ENCODE measurements at places on chromosomes 1 and 21. TPM values are rescaled to one million over a fixed set of nuclear protein-coding genes. Genes with fewer than 3 reads are reported as not detected.

DNA sequence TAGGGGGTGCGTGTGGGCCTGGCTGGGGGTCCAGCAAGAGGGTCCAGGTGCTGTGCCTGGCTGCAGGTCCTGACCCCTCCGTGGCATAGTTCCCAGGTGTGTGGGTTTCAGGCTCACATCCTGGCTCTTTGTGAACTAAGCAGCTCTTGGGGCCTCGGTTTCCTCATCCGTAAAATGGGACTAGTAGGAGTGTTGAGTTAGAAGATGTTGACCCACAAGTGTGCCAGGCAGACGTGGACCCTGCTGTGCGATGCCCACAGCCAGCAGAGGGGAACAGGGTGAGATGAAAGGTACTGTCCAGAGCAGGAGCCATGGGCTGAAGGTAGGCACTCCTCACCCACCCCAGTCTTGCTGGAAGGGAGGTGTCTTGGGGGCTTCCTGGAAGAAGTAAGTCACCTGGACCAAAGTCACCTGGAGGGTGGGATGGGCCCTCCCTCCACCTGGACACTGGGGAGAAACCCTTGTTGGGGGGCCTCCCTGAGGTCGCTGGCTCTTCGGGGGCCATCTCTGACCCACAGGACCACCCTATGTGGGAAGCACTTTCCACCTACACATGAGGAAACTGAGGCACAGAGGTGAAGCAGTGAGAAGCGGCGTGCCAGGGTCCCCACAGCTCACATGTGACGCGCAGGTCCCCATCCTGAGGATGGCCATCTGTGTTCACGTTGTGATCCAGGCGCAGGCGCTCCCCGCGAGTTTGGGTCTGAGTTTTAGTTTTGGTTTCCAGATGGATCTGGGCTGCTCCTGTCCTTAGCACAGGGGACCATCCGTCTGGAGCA lies 1.4 kb downstream of the ARHGEF16 start:
- H3K4me3 ChIP-seq, result peak overlapping the region; percentile 54
- no peaks in the 10 kb centered on the region for H3K36me3 ChIP-seq
- H3K4me1 ChIP-seq, result peaks cover 20% of the 10 kb centered on the region
- DNase-seq, result no peak
- H3K27ac ChIP-seq, result peak overlapping the region; percentile 78

GRCh38 chr1:156420205-156421061 lies 51.4 kb downstream of the RHBG start:
- DNase-seq, result peak; percentile 80
- peaks cover 52% of the 10 kb centered on the region for H3K27me3 ChIP-seq
- H3K4me3 ChIP-seq, result peak overlapping the region; percentile 42
- H3K27ac ChIP-seq, result no peak overlapping the region
- H3K4me1 ChIP-seq, result peaks cover 19% of the 10 kb centered on the region
- no peaks in the 10 kb centered on the region for H3K36me3 ChIP-seq

NCMAP gene
- 0.21 TPM for total RNA-seq

- no peaks in the 10 kb centered on the region for H3K4me1 ChIP-seq
- peaks cover 8% of the 10 kb centered on the region for H3K36me3 ChIP-seq
- H3K4me3 ChIP-seq, result no peak overlapping the region
- no peaks in the 10 kb centered on the region for H3K27me3 ChIP-seq
- DNase-seq, result no peak
- H3K27ac ChIP-seq, result no peak overlapping the region
These were observed 57.1 kb upstream of the ADAM30 start for GRCh38 chr1:119953266-119953998.

DNA sequence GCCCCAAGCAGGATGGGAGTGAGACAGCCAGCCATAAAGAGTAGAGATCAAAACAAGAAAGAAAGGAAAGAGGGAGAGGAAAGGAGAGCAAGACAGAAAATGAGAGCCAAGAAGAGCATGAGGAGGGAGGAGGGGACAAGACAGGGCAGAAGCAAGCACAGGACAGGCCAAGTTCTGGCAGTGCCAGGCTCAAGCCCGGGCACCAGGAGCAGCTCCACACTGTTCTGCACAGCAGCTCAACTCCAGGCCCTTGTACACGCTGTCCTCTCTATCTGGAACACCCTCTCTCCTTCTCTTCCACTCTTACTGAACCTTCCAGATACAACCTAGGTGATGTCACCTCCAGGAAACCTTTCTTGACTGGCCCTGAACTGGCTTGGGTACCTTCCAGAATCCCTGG lies 11.7 kb downstream of the IFFO2 start:
- no peaks in the 10 kb centered on the region for H3K36me3 ChIP-seq
- no peaks in the 10 kb centered on the region for H3K27me3 ChIP-seq
- no peak overlapping the region for H3K4me3 ChIP-seq

GRCh38 chr1:246591047-246591446 lies 24.8 kb downstream of the CNST start:
- DNase-seq, result no peak
- no peaks in the 10 kb centered on the region for H3K27me3 ChIP-seq
- H3K27ac ChIP-seq, result no peak overlapping the region
- no peaks in the 10 kb centered on the region for H3K36me3 ChIP-seq

DNA sequence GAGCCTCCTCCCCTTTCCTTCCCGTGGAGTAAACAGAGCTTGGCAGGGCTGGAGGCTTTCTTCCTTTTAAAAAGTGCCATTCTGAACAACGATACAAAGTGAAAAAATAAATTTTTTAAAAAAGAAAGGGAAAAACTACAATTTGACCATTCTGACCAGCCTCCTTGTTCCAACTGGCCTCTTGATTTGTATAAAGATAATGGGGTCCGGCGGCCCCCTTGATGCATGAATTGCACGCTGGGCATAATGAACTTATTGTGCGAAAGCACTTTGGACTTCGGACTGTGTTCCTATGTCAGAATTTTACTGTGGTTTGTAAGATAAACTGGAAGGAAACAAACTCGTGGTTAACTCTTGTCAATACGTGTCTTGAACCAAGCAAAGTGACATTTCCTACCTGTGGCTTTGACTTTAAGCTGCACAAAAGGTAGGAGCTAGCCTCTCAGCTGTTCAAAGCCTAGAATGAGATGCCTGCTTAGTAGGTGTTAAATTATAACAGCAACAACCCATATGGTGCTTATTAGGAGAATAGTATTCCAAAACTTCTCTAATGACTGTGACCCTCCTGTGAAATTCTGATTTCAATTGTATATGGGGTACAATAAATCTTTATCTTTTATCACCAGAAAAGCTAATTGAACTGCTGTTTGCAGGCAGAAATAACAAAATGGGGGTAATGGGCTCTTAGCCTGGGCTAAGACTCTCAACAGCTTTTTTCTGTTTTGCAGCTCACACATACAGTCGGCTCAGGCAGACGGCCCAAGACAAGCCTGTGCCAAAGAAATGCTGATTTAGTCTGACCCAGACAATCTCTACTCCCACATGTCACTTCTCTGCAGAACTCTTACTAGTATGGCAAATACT lies 9.3 kb downstream of the IRF2BP2 start:
- H3K4me1 ChIP-seq, result peaks cover 9% of the 10 kb centered on the region
- no peaks in the 10 kb centered on the region for H3K36me3 ChIP-seq
- H3K4me3 ChIP-seq, result peak overlapping the region; percentile 67

DNA sequence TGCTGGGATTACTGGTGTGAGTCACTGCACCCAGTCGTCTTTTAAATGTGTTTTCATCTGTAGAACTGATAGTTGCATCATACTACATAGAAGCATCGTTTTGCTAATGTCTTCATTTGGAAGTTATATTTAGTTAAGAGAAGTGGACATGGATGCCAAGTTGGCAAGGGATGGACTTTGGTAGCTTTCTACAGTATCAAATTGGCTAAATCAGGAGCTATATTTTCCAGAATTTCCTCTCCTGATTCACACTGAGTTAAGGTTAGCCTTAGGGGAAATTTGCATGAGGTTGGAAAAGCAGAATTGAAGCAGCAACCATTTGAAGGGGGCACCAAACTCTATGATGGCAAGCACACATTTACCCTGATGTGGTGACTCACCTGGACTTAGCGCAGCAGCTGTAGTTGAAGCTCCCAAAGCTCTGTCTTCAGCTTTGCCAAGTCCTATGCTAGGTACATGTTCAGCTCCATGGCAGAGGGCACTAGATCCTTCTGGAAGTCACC lies 43.9 kb downstream of the DUSP10 start:
- no peaks in the 10 kb centered on the region for H3K27me3 ChIP-seq
- H3K4me1 ChIP-seq, result no peaks in the 10 kb centered on the region
- no peaks in the 10 kb centered on the region for H3K36me3 ChIP-seq
- no peak overlapping the region for H3K4me3 ChIP-seq

C4BPA gene
- not detected for total RNA-seq

MYOM3 gene
- 0.36 TPM for total RNA-seq

IFI44L gene
- not detected for total RNA-seq

PI4KB gene
- 31.0 TPM for total RNA-seq

SHISAL2A gene
- total RNA-seq, result 0.74 TPM

DNA sequence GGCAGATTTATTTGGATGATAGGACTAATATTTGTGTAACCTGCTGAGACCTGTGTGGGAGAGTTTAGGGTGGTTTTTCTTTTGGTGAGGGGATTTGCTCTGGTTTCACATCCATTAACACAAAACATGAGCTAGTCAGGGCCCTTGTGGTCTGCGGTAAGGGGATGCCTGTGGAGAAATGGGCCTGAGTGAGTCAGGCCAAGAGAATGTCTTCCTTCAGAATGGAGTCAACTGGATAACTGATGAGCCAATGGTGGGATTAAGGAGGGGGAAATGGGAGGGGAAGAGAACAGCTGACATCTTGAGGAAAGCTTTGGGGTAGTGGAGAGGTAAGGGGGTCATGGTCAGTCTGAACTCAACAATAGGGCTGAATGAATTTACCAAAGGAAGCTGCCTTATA lies 13.9 kb downstream of the WNT2B start:
- H3K4me3 ChIP-seq, result no peak overlapping the region
- no peaks in the 10 kb centered on the region for H3K36me3 ChIP-seq
- no peaks in the 10 kb centered on the region for H3K27me3 ChIP-seq
- DNase-seq, result no peak

DNA sequence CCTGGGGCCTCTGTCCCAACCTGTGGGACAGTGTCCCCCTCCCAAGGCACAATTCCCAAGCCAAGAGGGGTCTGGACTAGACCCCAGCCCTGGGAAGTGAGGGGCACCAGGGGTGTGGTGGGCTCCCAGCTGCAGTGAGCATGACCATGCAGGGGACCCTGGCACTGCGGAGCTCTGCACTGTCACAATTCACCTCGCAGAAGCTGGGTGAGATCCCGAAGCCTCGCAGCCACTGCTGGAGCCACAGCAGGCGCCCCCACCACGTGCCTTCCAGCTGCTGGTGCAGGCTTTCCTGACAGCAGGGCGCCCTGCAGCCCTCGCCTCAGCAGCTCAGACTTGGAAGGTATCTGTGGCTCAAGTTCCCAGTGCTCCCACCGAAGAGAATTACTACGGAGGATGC lies 10.0 kb upstream of the SRARP start:
- H3K27me3 ChIP-seq, result peaks cover 3% of the 10 kb centered on the region
- no peaks in the 10 kb centered on the region for H3K36me3 ChIP-seq
- H3K4me1 ChIP-seq, result no peaks in the 10 kb centered on the region
- no peak overlapping the region for H3K4me3 ChIP-seq

ANKRD13C gene
- total RNA-seq, result 20.9 TPM

AMY2A gene
- total RNA-seq, result not detected

CCDC27 gene
- not detected for total RNA-seq

GRCh38 chr1:54800899-54801759 lies at the start of gene TTC22:
TTC22 (minus strand) TSS chr1:54801323; CDS start chr1:54801163, 160 bp downstream.
- H3K27me3 ChIP-seq, result peaks cover 21% of the 10 kb centered on the region
- H3K4me3 ChIP-seq, result peak within 1 kb of the TSS; percentile 21
- no peaks in the 10 kb centered on the region for H3K4me1 ChIP-seq
- no peaks in the 10 kb centered on the region for H3K36me3 ChIP-seq
- no peak within 1 kb of the TSS for H3K27ac ChIP-seq

- H3K36me3 ChIP-seq, result no peaks in the 10 kb centered on the region
- H3K4me3 ChIP-seq, result no peak overlapping the region
- DNase-seq, result no peak
- no peaks in the 10 kb centered on the region for H3K27me3 ChIP-seq
- H3K4me1 ChIP-seq, result no peaks in the 10 kb centered on the region
These were observed 43.1 kb upstream of the TNFSF18 start for GRCh38 chr1:173093691-173094445.

GRCh38 chr1:7250176-7250575 lies 464.9 kb downstream of the CAMTA1 start:
- 0 out of 2 replicates have a peak overlapping the region, but pooled peaks have one; percentile 17 for H3K27ac ChIP-seq
- H3K27me3 ChIP-seq, result no peaks in the 10 kb centered on the region
- DNase-seq, result no peak
- no peaks in the 10 kb centered on the region for H3K4me1 ChIP-seq

DNA sequence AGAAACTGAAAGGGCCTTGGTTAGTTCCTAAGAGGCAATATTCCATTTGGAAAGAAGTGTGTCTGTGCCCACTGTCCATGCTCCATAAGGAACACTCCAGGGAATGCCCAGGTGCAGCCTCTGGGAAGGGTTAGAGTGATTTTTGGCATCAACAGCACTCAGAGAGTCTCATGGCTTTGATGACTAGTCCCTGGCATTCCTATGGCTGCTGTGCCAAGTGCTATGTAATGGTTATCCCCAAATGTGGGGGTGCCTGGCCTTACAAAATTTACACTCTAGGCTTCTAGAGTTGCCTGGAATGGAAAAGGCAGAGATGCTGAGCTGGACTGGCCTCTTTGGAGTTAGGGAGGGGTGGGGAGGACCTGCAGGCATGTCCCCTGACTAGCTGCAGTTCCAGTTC lies 75.0 kb upstream of the BCAR3 start:
- H3K27ac ChIP-seq, result no peak overlapping the region
- H3K27me3 ChIP-seq, result no peaks in the 10 kb centered on the region
- H3K4me1 ChIP-seq, result no peaks in the 10 kb centered on the region
- no peak overlapping the region for H3K4me3 ChIP-seq
- DNase-seq, result no peak
- no peaks in the 10 kb centered on the region for H3K36me3 ChIP-seq

ZBTB8A gene
- 10.4 TPM for total RNA-seq

DNA sequence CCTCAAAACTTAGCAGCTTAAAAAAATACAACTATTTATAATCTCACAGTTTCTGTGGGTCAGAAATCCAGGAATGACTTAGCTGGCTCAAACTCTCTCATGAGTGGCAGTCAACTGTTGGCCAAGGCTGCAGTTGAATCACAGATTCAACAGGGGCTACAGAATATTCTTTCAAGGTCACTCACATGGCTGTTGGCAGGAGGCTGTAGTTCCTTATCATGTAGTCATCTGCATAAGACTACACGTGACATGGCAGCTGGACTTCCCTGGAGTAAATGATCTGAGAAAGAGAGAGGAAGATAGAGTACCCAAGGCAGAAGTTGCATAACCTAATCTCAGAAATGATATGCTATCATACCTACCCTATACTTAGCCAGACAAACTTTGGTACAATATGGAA lies 75.2 kb upstream of the TSPAN2 start:
- no peaks in the 10 kb centered on the region for H3K36me3 ChIP-seq
- no peak overlapping the region for H3K4me3 ChIP-seq
- H3K27me3 ChIP-seq, result no peaks in the 10 kb centered on the region
- H3K4me1 ChIP-seq, result no peaks in the 10 kb centered on the region
- no peak for DNase-seq

KRTAP7-1 gene
- total RNA-seq, result not detected

SERTAD4 gene
- 3.2 TPM for total RNA-seq

GRCh38 chr1:207867136-207868109 lies 43.5 kb downstream of the CD34 start:
- H3K36me3 ChIP-seq, result no peaks in the 10 kb centered on the region
- peaks cover 23% of the 10 kb centered on the region for H3K27me3 ChIP-seq
- DNase-seq, result no peak
- H3K27ac ChIP-seq, result no peak overlapping the region
- no peak overlapping the region for H3K4me3 ChIP-seq
- H3K4me1 ChIP-seq, result peaks cover 3% of the 10 kb centered on the region

GRCh38 chr1:159851407-159851806 lies 11.1 kb downstream of the VSIG8 start:
- H3K36me3 ChIP-seq, result no peaks in the 10 kb centered on the region
- no peaks in the 10 kb centered on the region for H3K4me1 ChIP-seq
- H3K27ac ChIP-seq, result no peak overlapping the region
- no peak for DNase-seq
- peaks cover 7% of the 10 kb centered on the region for H3K27me3 ChIP-seq
- no peak overlapping the region for H3K4me3 ChIP-seq
